Suppressor macrophage treated with lipopolysaccharide for 4 hours (primary cell): ENCODE measurements at places on chromosomes 3 and 15.

GRCh38 chr15:52021128-52021671 lies 2.2 kb downstream of the MAPK6 start:
- DNase-seq, result peak; percentile 91

DNA sequence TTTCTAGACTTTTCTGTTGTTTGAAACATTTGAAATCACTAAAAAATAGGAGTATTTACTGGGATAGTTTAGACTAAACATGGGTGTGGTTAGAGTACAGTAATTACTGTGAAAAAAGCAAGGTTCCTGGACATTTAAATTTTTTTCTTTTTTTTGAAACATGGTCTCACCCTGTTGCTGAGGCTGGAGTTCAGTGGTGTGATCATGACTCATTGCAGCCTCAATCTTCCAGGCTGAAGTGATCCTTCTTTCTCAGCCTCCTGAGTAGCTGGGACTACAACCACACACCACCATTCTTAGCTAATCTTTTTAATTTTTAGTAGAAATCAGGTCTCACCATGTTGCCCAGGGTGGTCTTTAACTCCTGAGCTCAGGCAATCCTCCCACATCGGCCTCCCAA lies 20.4 kb upstream of the CELF6 start:
- peak; percentile 45 for DNase-seq

DNA sequence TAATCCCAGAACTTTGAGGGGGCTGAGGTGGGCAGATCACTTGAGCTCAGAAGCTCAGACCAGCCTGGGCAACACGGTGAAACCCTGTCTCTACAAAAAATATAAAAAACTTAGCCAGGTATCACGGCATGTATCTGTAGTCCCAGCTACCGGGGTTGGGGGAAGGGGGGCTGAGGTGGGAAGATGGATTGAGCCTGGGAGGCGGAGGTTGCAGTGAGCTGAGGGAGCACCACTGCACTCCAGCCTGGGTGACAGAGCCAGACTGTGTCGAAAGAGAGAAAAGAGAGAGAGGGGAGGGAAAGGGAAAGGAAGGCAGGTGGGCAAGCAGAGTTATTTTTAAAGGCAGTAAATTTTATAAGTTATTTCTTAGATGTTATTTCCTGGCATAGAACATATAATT lies 368.1 kb downstream of the ULK4 start:
- no peak for DNase-seq

DNA sequence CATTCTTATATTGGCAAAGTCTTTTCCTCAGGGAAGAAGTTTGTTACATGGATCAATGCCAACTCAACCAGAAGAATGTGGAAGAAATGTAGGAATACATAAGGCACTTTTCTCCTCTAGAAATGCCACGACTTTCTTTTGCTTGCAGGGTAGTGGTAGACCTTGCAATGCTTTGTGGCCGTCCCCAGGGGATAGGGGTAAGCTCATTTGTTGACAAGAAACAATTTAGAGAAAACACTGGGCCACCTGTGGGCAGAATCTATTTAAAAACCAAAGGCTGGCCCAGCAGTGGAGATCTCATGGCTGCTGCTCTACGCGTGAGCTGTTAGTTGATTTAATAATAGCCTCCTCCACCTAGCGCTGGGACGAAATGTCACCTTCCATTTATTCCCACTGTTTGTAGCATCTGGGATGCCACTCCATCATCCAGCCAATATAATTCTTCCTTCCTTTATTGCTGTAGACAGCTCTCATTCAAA lies 64.6 kb upstream of the PFN2 start:
- no peak for DNase-seq

GRCh38 chr3:14093831-14094230 lies 30.8 kb downstream of the CHCHD4 start:
- DNase-seq, result no peak

DNA sequence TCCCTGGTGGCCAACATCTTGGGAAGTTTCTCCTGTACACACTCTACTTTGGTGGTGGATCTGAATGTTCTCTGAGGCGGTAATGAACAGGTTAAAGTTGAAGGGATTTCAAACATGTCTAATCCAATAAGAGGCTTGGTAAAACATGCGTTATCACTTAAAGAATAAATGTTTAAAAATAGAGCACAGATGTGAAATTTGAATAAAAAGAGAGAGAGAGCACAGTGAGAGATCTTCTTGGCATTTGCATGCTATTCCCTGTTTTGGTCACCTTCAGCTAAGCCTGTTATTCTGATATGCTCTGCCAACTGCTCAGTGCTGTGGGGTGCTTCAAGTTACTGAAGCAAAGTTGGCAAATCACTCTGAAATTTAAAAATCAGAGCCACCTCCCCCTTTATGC lies 237.7 kb upstream of the WNT5A start:
- no peak for DNase-seq

DNA sequence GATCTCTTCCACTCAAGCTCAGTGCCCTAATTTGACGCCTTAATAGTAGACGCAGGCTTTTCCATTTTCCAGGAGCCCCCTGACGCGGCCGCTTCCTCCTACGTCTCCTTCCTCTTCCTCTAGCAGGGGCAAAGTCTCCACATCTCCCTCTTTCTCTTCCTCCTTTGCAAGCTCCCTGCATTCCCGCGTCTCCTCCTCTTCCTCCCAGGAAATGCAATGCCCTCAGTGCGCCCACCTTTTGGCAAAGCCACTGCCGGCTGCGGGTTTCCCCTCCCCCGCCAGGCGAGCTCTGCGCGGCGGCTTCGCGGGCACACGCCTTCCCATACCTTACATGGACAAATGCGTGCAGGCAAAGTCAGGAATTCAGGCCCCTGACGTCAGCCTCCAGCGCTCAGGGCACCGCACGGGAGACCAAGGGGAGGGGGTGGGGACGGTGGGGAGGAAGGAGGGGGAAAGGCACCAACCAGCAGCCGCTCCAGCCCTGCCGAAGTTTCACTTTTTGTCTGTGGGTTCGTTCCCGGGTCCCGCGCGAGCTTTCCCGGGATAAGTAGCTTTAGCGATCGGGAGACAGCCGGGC lies 432 bp upstream of the LPP start:
- peak; percentile 78 for DNase-seq

GRCh38 chr3:28317438-28318022 lies 31.0 kb upstream of the ZCWPW2 start:
- peak; percentile 60 for DNase-seq

DNA sequence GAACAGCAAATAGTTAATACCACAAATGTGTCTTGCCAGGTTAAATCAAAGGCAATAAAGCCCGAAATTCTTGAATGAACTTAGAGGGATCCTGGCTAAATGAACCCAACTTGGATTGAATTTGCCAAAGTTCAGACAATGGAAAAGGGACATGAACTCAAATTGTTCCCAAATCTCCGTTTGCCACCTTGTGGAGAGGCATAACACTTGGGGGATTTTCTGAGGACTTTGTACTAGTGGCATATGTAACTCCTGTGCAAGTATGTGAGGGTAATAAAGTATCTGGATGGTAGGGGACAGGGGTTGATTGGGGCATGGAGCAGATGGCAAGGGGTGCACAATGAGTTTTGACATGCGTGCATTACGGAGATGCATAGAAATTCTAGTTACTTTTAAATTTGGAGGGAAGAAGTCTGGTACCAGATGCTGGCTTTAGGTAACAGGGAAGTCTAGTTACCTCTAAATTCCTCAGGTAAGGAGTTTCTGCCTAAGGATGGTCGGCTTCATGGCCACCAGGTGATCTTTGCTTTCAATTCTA lies 1.2 kb upstream of the TCAIM start:
- DNase-seq, result no peak

DNA sequence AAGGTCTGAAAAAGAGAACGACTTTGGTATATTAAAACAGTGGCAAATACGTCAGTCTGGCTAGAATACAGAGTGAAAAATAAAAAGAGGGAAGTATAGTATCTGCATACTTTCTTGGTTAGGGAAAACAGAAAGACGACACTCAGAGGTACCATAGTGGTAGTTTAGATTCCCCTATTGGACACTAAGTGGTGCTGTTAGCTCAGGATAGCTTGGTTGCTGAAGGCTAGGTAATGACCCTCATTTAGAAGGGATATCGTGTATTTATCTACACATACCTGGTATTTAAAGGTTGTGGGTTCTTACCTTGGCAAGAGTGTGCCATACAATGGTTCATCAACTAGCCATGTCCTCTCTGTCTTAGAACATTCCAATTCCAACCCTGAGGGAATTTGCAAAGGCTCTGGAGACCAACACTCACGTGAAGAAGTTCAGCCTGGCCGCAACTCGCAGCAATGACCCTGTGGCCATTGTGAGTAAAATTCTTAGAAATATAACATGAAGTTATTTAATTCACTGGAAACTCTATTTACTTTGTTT lies 31.0 kb downstream of the TMOD2 start:
- DNase-seq, result no peak

DNA sequence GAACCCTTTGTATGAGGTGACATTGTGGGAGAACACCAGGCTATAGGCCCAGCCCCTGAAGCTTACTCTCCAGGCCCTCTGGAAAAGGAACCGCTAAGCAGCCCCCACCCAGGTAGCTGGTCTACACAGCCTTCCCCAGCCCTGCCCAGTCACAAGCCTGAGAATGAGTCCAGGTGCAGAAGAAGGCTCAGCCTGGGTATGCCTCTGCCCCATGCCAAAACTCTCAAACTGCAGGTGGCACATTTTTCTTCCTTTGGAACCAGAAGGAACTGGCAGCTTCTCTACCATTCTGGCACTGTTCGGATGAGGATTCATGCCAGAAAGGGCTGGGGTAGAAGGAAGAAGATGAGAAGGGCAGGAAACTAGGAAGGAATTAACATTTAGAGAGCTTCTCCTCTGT lies 23.7 kb upstream of the TBC1D21 start:
- DNase-seq, result no peak

DNA sequence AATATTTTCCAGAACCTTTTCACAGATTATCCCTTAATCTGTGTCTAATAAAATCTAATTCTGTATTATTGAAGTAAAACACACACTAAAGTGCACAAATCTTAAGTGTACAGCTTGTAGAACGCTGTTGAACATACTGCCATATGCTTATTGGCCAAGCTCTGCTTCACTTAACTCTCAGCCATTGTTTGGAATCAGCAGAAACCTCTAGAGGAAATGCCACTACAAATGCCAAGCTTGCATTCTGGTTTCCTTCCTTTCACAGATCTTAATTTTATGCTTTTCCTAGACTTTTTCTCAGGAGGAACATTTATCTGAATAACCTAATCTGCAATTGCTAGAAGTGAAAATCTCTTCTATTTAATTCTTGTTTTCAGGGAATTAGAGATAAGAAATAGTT lies 10.1 kb downstream of the MNS1 start:
- no peak for DNase-seq

DNA sequence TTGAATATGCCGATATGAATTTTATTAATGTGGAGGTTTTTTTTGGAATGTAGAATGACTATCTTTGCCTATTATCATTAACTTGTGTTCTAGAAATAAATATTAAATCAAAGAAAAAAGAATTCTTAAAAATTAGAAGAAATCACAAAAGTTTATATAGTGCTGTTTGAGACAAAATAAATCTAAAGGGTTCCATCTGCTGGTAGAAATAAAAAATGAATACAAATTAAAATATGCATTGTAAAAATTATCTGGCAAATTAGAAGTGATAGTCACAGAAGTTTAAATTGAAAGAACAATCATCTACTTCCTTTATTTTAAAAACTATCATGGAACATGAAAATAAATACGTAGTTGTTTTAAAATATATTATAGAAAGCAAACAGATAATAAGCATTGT lies 22.7 kb upstream of the ZBTB20 start:
- peak; percentile 16 for DNase-seq

- no peak for DNase-seq
Observed at GRCh38 chr15:86087808-86088207, 8.1 kb downstream of the AGBL1 start.

GRCh38 chr3:43994657-43995546 lies 246.8 kb upstream of the TOPAZ1 start:
- peak; percentile 23 for DNase-seq

- DNase-seq, result peak; percentile 83
Observed at GRCh38 chr15:45583731-45584639, 3.2 kb upstream of the BLOC1S6 start.

- DNase-seq, result peak; percentile 89
Observed at GRCh38 chr15:41989573-41990242, 17.4 kb upstream of the EHD4 start.

DNA sequence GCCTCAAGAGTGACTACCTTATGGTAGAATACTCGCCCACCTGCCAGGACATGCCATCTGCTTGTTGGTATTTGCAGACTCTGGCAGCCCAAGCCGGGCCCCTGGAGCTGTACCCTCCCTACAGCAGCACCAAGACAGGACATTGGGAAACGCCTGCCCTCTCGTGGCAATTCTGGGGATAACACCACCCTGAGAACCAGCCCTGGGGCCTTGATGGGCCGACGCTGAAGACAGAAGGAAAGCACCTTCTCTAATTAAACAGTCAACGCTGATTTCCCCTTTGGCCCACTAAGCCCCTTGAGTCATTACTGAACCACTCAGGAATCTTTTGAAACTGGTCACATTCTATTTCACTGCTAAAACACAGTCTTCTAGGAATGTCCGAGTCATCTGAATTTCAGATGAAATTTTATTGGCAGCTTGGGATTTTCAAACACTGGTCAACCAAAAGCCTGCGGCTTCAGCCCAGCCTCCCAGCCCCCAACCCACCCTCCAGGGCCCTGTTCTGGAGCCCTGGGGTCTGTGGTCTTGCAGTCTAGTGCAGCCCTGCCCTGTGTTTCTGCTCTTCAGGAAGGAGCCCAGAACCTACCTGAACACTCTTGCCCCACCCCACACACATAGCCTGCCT lies 91.3 kb downstream of the TMEM266 start:
- peak; percentile 83 for DNase-seq

DNA sequence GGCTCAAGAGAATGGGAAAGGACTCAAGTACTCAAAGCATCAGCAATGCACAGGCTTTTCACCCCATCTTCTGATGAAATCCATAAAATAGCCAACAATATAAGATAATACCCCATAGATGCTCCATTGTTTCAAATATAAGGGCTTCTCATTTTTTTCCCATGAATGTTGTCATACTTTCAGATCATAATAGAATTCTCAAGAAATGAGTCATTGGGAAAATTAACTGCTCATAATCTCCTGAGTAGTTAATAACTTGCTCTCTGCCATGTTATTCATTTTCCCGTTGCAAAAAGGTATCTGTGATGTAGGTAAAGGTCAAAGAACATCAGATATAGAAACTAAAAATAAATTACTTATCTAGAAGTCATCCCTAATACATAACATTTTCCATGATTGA lies 121.9 kb downstream of the NSUN3 start:
- no peak for DNase-seq

DNA sequence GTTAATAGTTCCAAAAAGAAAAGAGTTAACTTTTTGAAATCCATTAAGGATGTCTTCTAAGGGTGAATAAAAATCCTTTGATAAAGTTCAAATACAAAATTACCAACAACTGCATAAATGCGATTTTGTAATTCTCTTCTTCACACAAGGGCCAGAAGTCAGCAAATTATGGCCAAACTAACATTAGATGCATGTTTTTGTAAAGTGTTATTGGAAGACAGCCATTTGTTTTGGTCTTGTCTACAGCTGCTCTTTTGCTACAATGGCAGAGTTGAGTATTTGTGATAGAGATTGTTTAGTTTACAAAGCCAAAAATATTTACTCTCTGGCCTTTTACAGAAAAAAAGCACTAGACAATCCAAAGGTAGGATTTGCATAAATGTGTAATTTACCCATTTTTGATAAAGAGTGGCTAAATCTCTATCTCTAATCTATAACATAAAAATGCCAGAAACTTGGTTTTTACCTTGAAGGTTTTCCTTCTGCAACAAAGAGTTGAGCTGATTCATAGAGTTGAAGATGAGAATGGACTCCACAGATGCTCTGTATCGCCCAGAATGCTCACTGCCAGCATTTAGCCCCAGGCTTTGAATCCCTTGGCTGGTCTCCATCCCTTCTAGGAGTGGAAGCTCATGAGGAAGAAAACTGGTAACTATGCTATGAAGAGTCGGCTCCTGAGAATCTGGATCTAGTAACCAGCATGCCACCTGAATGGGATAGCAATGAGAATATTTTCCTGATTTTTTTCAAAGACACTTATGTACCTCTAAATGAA lies 64.5 kb downstream of the POLQ start:
- DNase-seq, result no peak
